ACHN (cell line): ENCODE measurements at places on chromosomes 7 and 10.

- no peak for DNase-seq
Observed at GRCh38 chr10:76405922-76406321, 974.5 kb downstream of the LRMDA start.

DNA sequence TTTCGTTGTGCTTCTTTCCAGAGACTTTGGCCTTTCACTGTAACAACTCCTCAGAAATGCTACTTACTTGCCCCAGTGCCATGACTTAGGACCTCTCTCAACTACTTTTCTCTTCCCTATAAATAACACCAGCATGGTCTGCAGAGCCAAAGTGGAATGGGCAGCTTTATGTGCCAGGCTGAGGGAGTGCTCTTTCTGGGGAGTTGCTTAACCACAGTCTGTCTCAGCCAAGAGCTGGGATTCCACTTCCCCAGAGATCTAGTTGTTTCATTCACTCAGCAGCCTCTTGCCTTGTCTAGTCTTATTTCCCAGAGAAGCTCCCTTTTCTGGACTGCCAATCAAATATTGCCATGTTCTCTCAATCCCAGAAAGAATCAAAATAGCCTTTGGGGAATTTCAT, 912.2 kb downstream of the GRID1 start:
- no peak for DNase-seq

DNA sequence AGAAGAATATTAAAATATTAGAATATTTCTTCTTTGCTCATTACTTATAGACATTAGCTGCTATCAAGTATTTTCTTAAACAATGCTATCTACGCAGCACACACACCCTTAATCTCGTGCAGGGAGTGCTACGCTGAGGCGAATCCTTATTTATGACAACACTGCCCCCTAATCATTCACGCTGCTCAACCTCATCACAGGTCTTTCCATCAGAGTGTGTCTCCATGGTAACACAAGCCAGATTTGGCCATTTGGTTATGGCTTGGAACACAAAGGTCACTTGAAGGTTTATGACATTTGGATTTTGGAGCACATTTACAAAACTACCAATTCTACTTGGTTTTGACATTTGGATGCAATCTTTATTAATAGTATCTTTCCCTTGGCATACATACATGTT, 45.4 kb upstream of the MYO3A start:
- no peak for DNase-seq

- DNase-seq: no peak
Observed at GRCh38 chr10:5971315-5971832, 6.0 kb downstream of the IL15RA start.

DNA sequence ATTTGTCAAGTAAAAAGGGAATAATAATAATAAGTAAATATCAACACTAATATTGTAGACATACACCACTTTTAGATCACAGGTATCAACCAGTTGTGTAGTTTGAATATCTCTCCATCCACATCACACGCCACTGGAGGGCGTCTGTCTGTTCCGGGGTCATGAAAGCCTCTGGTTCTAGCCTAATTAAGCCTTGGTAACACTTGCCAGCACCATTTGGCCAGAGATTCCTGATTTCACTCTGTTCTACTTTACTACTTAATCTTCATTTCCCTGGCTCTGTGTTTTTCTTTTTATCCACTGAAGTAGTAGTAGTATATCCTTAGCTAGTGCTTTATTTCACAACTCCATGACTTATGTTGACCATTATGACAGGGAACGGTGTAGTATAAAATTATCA, 285.6 kb upstream of the POM121L12 start:
- no peak for DNase-seq

DNA sequence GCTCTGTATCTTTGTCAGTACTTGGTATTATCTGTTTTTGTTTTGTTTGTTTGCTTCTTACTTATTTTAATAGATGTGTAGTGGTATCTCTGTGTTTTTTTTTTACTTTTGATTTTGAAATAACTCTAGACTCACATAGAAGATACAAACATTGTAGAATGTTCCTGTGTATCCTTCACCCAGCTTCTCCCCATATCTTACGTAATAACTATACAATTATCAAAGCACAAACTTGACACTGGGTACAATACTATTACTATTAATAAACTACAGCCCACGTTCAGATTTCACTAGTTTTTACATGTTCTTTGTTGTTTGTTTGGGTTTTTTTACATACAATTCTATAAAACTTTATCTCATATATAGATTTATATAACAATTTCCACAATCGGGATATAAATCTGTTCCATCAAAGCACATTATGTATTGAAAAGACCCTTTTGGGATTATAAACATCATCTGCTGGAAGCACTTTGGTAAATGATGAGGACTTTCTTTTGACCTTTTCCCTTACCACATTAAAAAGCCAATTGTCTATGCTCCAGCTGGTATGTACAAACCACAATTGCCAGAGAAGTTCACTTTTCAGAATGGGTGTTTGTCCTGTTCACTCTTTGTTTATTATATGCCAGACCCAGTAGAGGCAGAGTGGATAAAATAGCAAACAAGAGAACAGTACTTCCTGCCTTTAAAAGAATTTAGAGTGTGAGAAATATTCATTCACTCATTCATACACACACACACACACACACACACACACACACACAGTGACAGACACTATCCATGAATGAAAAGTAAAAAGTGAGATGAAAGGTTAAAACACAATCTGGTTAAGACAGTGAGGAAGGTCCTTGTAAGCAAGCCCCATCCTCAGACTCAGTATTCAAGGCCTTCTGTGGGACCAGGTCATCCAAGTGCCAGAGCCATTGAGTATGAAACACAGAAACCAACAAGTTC, 113.0 kb downstream of the SGMS1 start:
- DNase-seq: no peak

DNA sequence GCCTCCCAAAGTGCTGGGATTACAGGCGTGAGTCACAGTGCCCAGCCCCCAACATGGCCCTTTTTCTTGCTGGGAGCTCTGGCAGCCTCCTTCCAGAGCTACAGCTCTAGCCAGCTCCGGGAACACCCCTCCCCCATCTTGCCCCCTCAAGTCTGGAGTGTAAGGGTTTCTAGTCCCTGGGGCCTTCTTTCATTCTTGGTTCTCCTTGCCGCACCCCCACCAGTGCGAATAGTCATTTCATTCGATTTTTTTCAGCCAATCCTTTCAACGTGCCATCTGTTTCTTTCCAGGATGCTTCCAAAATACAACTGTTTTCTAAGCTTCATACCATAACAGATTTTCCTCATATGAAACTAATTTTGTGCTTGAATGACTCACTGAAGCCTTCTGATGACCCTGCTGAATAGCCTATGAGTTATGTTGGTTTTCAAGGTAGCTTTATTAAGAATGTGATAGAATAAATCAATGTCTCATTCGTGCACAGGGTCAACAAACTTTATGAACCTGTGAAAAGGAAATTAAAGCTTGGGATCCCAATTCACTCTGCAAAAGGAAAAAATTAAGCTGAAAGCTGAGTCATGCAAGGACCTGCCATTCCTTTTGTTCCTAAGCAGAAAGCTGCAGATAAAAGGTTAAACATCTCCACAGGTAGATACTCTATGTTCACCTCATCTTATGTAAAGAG, 38.6 kb downstream of the CDC14C start:
- no peak for DNase-seq

- no peak for DNase-seq
Observed at GRCh38 chr7:42210333-42210732, 26.7 kb downstream of the GLI3 start.

GRCh38 chr10:61621605-61622051, 41.1 kb upstream of the CABCOCO1 start:
- no peak for DNase-seq

GRCh38 chr7:106570948-106571418, 90.0 kb downstream of the CCDC71L start:
- DNase-seq: no peak

DNA sequence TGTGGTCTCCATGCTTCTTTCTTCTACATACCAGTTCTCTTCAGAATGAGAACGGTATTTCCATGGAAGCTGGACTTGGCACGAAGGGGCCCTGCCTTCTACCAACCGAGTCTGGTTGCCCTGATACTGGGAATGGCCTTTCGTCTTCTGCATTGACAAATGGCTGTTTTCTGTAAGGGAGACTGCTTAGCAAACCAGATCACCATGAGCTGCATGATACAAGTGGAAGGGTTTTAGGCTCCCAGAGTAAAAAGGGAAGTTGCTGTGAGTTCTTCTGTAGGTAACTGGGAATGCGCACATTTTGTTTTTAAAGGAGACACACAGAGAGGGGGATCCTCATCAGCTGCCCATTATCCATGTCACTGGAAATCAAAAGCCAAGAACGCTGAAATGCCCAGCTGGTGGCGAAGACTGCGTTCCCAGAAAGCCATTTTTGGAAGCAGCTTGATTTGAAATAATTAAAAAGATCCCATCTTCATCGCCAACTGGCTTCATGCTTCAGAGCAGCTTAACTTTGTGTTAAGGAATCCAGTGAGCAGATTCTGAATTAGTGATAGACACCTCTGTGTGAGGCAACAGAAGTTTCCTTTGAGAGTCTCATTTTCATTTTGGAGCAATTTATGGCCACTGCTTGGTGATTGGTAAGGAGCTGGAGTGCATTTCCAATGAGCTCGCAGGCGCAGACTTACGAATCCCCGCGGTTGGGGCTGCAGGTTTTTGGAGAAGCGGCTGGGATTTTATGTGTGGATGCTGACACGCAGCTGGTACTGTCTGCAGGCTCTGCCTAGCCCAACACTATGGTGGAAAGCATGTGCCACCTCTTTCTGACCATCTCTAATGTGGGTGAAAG, 672.7 kb upstream of the FOXK1 start:
- no peak for DNase-seq

DNA sequence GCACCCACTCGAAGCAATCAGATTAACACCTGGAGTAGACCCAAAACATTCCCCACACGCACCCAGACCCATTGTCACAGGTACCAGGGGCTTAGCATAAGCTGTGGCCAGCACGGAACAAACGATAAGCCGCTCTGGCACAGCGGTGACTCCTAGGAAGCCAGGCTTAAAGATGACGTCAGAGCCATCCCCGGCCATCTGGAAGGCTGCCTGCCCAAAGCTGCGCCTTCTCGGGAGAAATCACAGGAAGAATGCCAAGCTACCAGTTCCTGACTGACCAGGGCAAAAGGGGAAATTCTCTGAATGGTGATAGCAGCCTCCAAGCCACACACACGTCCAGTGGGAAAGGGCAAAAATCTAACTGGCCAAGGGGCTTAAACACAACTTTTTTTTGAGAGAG, 13.0 kb upstream of the WIPI2 start:
- DNase-seq: peak; percentile 89

GRCh38 chr7:158284121-158284520, 303.5 kb downstream of the PTPRN2 start:
- DNase-seq: no peak

- DNase-seq: no peak
Observed at GRCh38 chr7:3250725-3251124, 50.3 kb upstream of the SDK1 start.

DNA sequence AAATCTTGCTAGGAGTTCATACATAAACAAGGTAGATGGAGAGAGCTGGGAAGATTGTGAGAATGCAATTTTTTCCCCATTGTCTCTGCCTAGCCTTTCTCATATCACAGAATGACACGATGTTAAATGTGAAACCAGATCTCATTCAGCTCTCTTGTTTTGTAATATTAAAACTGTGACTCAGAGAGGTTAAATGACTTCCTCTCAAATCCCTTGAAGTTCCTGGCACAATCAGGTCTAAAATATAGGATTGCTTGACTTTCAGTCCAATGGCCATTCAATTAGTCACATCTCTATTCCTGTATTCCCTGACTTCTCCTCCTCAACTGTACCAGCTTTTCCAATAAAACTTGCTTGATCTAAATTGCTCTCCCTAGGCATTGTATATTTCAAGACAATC, 3.1 kb downstream of the ANKRD22 start:
- DNase-seq: peak; percentile 38

- peak; percentile 94 for DNase-seq
Observed at GRCh38 chr10:13712837-13713581, 126.2 kb downstream of the PRPF18 start.

DNA sequence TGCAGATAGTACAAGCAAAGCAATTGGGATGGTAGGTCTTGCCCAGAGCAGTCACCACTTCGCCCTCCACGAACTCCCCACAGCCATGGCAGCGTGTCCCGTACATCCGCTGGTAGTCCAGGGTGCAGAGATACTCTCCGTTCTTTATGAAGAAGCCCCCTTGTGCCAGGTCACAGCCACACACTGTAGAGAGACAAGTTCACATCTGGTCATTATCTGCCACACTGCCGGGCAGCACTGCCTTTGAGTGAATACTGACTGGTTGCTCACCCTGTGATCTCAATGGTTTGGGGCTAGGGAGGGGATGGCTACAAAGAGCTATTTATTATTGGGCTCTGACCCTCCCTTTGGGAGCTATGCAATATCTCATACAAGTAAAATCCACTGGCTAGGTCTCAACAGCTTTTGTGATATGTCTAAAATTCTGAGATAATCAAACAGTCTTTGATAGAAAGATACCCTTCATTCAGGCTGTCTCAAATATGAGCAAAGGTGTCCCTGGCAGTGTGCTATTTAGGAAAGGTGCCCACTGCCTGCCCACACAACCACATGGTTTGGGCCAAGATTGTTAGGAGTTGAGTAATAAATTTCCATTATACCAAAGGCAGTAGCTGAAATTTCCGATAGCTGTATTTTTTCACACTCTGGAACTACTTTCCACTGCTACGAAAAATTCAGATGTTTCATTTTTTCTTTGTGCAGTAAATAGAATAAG, 82.5 kb downstream of the ABLIM1 start:
- no peak for DNase-seq

DNA sequence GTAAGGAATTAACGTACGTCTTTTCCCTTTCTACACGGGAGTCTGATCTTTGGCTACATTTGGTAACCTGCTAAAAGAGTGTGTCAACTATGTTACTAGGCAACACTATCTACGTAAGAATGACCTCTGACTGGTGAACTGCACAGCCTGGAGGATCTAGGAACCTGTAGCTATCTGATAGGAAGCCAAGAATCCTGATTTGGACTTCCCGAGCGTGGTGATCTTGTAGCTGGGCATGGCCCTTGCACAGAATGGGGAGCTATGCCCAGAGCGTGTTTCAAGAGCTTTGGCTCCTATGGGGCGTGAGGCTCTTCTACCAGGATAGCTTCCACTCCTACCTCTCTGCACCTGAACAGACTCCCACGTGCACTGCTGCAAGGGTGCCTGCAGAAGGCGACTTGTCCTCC, 157.5 kb downstream of the TAX1BP1 start:
- no peak for DNase-seq

DNA sequence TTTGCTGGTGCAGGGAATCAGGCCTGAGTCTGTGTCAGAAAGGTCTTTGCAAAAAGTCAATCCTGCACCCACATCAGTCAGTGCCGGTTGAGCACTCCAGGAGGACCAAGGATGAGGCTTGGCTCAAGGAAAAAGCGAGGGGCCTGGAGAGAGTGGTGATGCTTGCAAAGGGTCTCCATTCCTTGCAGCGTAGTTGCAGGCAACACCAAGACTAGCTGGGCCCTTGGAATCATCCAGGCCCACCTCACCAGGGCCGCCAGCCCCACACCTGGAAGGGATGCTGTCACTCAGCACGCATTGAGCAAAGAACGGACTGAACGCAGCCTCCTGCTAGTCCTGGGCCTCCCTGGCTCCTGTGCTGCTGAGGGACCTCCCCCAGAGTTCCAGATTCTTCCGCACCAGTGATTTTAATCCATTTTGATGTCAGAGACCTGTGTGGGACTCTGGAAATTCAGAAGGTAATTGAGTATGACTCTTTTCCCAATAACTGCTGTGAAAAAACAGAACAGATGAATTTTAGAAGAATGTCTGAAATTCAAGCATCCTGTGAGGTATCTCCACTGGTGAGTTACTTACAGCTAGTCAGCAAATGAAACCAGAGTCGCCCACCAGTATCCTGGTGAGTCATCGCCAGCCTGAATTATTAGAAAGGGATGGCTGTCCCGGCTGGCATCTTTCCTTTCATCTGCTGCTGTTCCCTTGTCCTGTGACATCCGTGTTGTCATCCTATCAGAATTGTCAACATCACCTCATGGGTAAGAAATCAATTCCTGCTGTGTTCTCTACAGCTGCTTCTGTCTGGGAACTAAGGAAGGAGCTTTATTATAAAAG, 150.8 kb upstream of the NPS start:
- peak; percentile 21 for DNase-seq
